ENCODE measurements at places on chromosomes 7 and 10.

GRCh38 chr7:131027287-131027773 lies 293.3 kb upstream of the KLF14 start:
- peak; percentile 93 for DNase-seq

DNA sequence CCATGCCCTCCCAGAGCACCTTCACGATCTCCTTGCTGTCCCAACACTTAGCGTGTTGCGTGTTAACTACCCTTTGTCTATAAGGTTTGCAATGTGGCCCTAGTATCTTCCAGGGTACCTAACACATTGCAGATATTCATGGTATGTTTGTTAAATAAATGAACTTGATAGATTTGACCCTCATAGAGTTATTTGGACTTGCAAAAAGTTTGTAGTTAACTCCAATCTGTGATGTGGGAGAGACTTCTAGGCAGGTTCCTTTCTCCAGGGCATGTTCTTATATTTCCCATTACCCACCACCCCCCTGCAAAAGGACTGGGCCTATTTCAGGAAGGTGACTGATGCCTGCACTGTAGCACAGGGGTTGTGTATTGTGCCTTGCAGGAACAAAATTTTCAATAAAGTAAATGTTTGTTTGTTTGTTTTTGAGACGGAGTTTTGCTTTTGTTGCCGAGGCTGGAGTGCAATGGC lies 612 bp downstream of the HILPDA start:
- DNase-seq, result no peak

- no peak for DNase-seq
Measured at GRCh38 chr7:45580053-45580872, 6.1 kb downstream of the ADCY1 start.

- no peak for DNase-seq
Measured at GRCh38 chr7:38863601-38864291, 45.2 kb downstream of the VPS41 start.

DNA sequence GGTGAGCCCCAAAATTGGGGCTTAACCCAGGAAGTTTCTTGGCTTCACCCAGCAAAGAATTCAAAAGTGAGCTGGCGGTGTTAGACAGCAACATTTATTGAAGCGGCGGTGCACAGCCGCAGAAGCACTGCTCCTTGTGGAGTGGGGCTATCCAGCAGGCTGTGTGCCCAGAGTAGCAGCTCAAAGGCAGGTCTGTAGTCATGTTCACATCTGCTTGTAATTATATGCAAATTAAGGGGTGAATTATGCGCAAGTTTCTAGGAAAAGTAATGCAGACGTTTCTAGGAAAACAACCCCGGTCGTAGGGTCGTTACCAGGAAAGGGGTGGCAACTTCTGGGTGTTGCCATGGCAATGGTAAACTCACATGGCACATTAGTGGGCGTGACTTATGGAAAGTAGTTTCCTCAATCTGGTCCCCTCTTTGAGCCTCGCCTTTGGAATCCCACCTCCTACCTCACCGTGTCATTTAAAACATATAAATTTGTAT lies 13.7 kb upstream of the KBTBD2 start:
- DNase-seq, result peak; percentile 89

- DNase-seq, result no peak
Measured at GRCh38 chr7:110650328-110650727, 440.6 kb upstream of the LRRN3 start.

DNA sequence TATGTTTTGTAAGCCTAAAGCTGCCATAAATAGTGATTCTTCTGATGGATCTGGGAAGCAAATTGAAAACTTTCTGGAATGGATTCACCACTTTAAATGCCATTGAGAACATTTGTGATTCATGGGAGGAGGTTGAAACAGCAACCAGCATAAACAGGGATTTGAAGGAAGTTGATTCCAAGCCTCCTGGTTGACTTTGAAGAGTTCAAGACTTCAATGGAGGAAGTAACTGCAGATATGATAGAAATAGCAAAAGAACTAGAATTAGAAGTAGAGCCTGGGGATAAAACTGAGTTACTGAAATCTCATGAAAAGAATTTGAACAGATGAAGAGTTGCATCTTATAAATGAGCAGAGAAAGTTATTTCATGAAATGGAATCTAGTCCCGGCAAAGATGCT lies 99.2 kb downstream of the LRRC4 start:
- DNase-seq, result no peak

- DNase-seq, result no peak
Measured at GRCh38 chr7:10703981-10704380, 269.7 kb upstream of the PHF14 start.

DNA sequence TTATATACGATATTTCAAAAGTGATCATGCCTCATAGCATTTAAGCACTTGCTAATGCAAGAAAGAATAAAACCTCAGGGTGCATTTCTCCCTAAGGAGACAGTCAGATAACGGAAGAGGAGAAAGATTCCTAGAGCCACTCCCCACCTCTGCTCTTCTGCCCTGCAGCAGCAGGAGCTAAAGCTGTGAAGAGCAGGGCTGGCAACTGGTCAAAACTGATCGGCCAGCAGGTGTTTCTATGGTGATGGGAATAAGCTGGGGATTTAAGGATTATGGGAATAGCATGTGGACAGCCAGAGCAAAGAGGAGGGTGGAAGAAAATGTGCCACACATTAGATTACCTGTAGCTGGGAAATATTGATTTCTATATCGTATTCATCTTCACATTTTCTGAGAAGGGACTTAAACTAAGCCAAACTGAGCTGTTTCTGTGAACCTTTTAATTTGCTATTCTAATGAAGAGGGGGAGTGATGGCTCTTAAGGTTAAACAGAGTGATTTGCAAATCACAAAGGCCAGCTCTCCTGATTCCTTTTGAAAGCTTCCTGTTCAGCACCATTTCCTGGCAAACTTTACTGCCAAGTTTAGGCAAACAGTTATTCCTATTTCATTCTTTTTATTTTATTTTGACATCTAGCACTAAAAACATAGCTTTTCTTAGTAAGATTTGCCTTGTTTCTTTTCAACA lies 268.9 kb upstream of the PFKP start:
- DNase-seq, result no peak

GRCh38 chr7:143299840-143300239 lies 11.7 kb downstream of the CASP2 start:
- no peak for DNase-seq

DNA sequence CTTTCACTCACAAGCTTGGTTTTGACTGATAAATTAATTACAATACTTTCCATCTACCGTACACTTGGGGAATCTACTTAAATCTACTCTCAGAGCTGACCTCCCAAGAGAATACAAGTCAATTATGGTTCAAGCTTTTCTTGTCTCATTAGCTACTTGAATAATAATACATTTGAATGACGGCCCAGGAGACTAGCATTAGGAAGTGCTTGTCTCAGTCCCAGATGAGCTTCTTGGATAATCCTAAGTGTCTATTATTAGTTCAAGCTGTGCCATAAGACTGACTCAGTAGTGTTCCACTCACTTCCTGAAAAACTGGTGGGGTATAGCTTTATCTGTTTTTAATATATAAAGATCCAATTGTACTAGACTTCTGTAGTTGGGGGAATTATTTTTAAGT lies 100.2 kb downstream of the GNAT3 start:
- no peak for DNase-seq

- DNase-seq, result no peak
Measured at GRCh38 chr10:114647545-114648138, 10.4 kb downstream of the ABLIM1 start.

DNA sequence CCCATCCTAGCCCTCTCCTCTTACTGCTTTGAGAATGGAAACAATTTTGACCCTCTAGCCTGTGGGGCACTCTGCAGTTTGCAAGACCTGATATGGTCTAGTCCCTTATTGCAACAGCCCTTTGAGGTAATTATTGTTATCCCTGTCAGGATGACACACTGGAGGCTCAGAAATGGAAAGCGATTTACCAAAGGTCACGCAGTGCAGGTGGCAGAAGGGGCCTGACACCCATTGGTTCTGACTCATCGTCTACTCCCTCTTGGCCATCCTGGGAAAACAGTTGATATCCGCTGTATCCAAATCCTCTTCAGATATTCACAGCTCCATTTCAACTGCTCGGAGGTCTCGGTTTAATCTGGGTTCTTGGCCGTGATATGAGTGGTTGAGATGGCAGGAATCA lies 44.7 kb upstream of the AQP1 start:
- DNase-seq, result no peak

GRCh38 chr10:78868861-78869260 lies 199.9 kb upstream of the ZMIZ1 start:
- no peak for DNase-seq

- no peak for DNase-seq
Measured at GRCh38 chr7:41715000-41715399, 12.1 kb upstream of the INHBA start.

DNA sequence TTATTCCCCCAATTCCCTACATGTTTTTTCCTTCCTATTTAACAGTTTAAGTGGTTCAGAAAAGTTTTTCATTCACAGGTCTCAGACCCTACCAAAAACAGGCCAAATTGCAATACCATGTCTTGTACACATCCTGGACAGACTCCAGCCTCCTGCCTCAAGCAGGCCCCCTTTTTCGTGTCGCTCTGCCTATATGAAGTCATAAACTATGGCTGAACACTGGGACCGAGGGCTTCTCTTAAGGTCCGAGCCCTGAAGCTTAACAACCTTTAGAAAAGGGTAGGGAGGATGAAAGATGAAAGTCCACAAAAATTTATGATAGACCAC lies 1.4 kb downstream of the FBXW4 start:
- peak; percentile 14 for DNase-seq

DNA sequence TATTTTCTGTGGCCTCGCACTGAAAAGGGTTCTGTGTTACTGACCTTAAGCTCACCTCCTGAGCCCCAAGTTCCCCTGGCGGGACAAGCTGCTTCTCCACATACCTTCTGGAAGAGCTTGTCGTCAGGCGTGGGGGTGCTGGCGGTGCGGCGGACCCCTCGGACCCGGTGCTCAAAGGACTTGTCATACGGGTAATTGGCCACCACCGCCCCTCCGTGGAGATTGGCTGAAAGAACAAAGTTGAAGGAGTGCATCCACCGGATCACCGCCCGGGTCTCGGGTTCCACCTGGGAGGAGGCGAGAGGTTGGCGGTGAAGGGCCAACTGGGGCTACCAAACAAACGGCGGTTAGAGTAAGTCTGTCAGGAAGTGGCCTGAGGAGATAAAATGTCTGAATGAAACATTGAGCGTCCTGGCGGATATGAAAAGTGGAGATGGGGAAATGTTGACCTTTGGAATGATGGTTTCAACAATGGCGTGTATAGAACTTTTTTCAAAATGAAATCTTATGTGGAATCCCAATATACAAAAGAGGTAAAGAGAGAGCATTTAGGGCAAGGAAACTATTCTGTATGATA lies 16.5 kb downstream of the CPN1 start:
- no peak for DNase-seq

DNA sequence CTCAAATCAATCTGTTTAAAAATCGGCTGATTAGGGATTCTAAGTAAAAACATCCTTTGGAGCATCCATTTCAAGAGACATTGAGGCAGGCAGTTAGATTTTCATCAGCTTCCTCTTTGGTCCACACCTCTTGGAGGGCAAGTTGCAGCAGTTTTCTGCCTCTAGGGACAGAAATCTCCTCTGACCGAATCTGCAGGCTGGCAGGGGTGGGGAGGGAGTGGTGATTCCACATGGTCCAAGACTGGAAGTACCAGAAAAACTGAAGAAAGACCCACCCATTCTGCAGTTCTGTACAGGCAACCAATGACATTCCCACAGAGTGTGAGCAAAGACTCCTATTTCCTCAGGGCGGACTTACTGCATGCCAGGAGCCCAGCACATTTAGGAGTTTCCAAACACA lies 29.0 kb downstream of the FGFBP3 start:
- no peak for DNase-seq

DNA sequence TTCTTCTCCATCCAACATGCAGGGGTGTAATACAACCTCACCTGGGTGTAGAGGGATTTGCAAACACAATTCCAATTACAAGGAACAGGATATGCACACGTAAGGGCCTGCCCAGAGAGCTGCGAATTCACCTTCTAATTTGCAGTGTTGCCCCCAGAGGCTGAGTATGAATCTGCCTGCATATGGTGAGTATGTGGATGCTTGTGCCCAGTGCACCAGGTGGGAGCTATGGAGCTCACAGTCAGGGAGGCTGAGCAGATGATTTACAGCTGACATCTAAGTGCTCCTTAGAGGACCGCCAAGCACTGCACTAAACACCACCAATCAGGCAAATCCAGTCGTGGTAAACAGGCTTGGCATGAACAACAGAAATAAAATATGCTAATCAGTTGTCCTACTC lies 132.0 kb downstream of the RELN start:
- no peak for DNase-seq

GRCh38 chr7:151754142-151754590 lies 122.7 kb downstream of the PRKAG2 start:
- peak; percentile 96 for DNase-seq

- DNase-seq, result no peak
Measured at GRCh38 chr10:74418285-74418872, 267.4 kb downstream of the ADK start.

- DNase-seq, result no peak
Measured at GRCh38 chr10:98125940-98126631, 8.4 kb upstream of the R3HCC1L start.

DNA sequence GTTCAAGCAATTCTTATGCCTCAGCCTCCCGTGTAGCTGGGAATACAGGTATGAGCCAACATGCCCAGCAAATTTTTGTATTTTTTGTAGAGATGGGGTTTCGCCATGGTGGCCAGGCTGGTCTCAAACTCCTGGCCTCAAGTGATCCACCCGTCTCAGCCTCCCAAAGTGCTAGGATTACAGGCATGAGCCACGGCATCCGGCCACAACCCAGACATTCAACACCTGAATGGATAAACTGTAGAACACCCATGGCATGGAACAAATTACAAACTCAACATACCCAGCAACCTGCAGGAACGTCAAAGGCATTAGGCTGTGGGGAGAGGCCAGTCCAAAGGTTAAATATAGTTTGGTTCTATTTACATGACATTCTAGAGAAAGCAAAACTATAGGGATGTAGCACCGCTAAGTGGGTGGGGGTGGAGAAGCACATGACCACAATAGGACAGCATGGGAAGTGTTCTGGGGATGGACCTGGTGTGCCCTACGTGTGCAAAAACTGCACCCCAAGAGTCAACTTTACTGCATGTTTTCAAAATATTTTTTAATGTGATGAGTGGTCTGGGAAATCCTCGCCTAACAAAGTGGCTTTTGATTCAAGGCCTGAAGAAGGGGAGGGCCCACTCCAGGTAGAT lies 6.5 kb upstream of the PGAM2 start:
- DNase-seq, result no peak

DNA sequence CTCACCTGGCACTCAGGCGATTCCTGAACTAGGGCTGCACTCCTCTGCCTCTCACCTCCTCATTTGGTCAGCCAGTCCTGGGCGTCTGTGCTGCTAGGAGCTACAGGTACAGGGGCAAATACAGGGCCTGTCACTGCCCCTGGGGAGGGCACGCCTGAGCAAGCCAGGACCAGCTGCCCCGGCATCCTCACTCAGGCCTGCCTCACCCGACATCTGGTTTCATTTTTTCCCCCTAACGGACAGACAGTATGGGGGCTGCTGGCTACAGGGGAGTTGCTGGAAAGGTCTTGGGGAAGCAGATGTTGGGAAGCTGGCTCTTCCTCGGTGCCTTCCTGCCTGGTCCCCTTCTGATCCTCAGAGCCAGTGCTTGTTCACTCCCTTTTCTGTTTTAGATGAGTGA lies 77.3 kb upstream of the PPIF start:
- no peak for DNase-seq

GRCh38 chr7:139775829-139776266 lies 1.9 kb downstream of the HIPK2 start:
- peak; percentile 35 for DNase-seq
